ENCODE measurements at places on chromosomes 12 and 14. TPM values are rescaled to one million over a fixed set of nuclear protein-coding genes. Genes with fewer than 3 reads are reported as not detected.

SLC6A12 gene
- total RNA-seq, result 1.4 TPM

RAPGEF3 gene
- 165 TPM for total RNA-seq

FANCM gene
- 2.1 TPM for total RNA-seq

GAS2L3 gene
- total RNA-seq, result not detected

ACADS gene
- total RNA-seq, result 58.5 TPM

LRTM2 gene
- total RNA-seq, result not detected

CD4 gene
- 2.6 TPM for total RNA-seq

GRCh38 chr12:4824380-4824779, 85.3 kb upstream of the KCNA1 start:
- no peaks in the 10 kb centered on the region for H3K36me3 ChIP-seq
- no peak overlapping the region for H3K27ac ChIP-seq
- DNase-seq, result no peak
- no peak overlapping the region for H3K4me3 ChIP-seq

DNA sequence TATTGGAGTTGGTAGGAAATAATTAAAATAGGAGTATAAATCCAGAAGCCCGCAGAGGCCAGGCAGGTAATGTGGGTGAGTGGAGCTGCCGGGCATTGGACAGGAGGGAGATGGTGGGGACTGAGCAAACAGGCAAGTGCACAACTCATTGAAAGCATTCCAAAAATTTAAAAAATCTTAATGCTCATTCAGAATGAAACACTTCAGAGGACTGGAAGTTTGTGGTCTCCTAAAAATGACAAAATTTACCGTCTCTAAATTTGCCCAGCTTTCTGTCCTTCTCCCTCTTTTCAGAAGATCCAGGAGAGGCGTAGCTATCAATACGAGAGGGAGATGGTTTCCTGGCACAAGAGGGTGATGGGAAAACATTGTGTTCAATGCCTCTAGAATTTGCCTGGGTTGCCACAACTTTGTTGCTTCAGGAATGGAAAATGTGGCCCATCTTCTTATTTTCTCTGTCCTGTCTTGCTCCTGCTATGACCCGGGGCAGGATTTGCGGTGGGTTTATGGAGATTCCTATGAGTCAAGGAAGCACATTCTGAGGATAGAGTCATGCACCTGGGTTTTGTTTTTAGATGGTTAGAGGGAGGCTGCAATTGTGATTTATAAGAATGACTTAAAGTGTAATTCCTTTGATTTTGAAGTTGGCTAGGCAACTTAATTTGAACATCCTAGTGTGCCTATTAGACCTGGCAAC, 72.2 kb downstream of the BORCS5 start:
- DNase-seq, result no peak
- H3K27ac ChIP-seq, result no peak overlapping the region
- H3K27me3 ChIP-seq, result no peaks in the 10 kb centered on the region
- no peak overlapping the region for H3K4me3 ChIP-seq
- H3K4me1 ChIP-seq, result peaks cover 25% of the 10 kb centered on the region

- no peak for DNase-seq
- H3K4me3 ChIP-seq, result no peak overlapping the region
- no peaks in the 10 kb centered on the region for H3K36me3 ChIP-seq
- H3K4me1 ChIP-seq, result peaks cover 36% of the 10 kb centered on the region
- H3K27me3 ChIP-seq, result no peaks in the 10 kb centered on the region
Measured at GRCh38 chr12:12443431-12443878, 86.6 kb downstream of the BORCS5 start.

- H3K27ac ChIP-seq, result no peak overlapping the region
- H3K4me3 ChIP-seq, result no peak overlapping the region
- H3K36me3 ChIP-seq, result no peaks in the 10 kb centered on the region
- DNase-seq, result no peak
Measured at GRCh38 chr14:71394386-71394785, 487.1 kb downstream of the PCNX1 start.

- H3K27ac ChIP-seq, result peak overlapping the region; percentile 35
- peaks cover 4% of the 10 kb centered on the region for H3K4me1 ChIP-seq
- H3K27me3 ChIP-seq, result no peaks in the 10 kb centered on the region
- no peaks in the 10 kb centered on the region for H3K36me3 ChIP-seq
- no peak for DNase-seq
Measured at GRCh38 chr12:19872621-19873540, 433.6 kb downstream of the AEBP2 start.

- H3K4me3 ChIP-seq, result no peak overlapping the region
- peaks cover 14% of the 10 kb centered on the region for H3K36me3 ChIP-seq
- no peaks in the 10 kb centered on the region for H3K27me3 ChIP-seq
- peaks cover 10% of the 10 kb centered on the region for H3K4me1 ChIP-seq
Measured at GRCh38 chr14:69701857-69702256, 65.1 kb upstream of the SRSF5 start.

- no peak overlapping the region for H3K27ac ChIP-seq
- no peaks in the 10 kb centered on the region for H3K4me1 ChIP-seq
- H3K4me3 ChIP-seq, result no peak overlapping the region
- no peak for DNase-seq
- H3K27me3 ChIP-seq, result no peaks in the 10 kb centered on the region
- no peaks in the 10 kb centered on the region for H3K36me3 ChIP-seq
Measured at GRCh38 chr12:132341318-132342050, 12.1 kb upstream of the GALNT9 start.

GRCh38 chr14:105605464-105606304, 79.3 kb downstream of the TMEM121 start:
- DNase-seq, result no peak
- no peaks in the 10 kb centered on the region for H3K27me3 ChIP-seq
- no peak overlapping the region for H3K4me3 ChIP-seq
- H3K27ac ChIP-seq, result no peak overlapping the region

GRCh38 chr12:33533527-33533926, 93.9 kb upstream of the SYT10 start:
- H3K4me1 ChIP-seq, result no peaks in the 10 kb centered on the region
- H3K27ac ChIP-seq, result no peak overlapping the region
- DNase-seq, result no peak
- no peaks in the 10 kb centered on the region for H3K36me3 ChIP-seq
- no peak overlapping the region for H3K4me3 ChIP-seq
- H3K27me3 ChIP-seq, result no peaks in the 10 kb centered on the region

DNA sequence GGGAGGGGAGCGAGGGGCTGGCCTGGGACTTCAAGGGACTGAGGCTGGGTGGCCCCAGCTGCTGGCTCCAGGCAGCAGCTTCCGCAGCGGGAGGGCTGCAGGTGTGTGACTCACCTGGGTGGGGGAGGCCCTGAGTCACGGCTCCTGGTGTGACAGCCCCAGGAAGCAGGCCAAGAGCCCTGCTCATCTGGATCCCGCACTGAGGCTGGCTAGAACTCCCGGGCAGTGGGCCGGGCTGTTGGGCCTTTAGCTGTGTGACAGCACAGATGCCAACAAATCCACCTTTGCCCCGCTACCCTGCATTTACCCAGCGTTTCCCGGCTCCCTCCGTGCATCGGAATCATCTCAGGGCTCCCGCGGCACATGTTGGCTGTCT, 180.0 kb upstream of the PRMT8 start:
- no peak for DNase-seq
- H3K4me1 ChIP-seq, result no peaks in the 10 kb centered on the region
- H3K27me3 ChIP-seq, result no peaks in the 10 kb centered on the region
- no peak overlapping the region for H3K27ac ChIP-seq
- no peak overlapping the region for H3K4me3 ChIP-seq

DNA sequence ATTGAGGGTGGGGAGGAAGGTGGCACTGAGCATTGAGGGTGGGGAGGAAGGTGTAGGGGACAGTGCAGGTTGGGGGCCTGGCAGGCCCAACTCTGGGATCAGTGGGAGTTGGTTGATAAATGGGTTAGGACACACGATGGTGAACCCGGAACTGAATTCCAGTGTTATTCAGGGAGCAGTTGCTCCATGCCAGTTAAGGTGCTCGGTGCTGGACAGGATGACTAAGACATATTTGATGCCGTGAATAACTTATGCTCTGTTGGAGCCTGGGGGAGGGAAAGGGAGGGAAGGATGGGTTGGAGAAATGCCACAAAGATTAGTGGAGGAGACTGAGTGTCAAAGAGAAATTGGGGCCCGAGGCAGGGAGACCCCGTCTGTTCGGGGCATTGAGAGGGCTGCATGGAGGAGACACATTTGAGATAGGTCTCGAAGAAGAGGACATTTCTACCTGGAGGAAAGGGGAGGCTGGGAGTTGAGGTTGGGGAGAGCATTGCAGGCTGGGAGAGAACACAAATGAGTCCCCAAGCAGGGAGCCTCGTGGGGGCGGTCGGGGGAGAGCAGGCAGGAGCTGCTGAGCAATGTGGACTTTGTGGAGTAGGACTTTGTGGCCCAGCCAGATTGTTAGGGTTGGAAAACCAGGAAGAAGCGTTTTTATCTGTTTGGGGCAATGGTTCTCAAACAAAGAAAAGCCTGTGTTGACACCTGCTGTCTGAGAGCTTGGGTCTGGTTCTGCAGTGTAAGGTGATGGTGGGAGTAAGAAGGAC, 65.3 kb downstream of the IQSEC3 start:
- H3K27ac ChIP-seq, result no peak overlapping the region
- H3K27me3 ChIP-seq, result no peaks in the 10 kb centered on the region
- H3K4me1 ChIP-seq, result no peaks in the 10 kb centered on the region
- no peaks in the 10 kb centered on the region for H3K36me3 ChIP-seq

DNA sequence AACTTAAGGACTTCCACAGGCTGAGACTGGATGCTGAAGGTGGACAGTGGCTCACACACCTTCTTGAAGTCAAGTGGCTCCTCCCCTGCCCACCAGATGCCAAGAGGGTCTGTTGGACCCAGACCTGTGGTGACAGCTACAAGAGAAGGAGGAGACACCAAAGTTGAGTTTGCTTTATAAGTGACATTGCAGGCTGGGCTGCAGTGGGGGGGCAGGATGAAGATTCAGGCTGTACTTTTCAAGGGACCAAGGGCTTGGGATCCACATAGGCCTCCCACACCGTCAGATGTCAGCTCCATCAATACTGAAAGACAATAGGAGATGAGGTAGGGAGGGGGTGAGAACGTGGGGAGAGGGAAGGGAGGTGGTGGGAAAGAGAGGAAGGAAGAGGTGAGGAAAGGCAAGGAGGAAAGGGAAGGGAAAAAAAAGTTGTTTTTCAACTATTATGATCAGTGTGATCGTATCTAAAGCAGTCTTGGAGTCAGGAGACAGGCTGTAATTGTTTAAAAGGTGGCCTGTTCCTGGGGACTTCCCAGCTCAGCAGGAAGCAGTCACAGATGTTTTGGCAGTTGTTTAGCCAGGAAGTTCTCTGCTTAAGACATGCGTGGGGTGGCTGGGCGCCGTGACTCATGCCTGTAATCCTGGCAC, 84.1 kb upstream of the RESF1 start:
- H3K4me1 ChIP-seq, result no peaks in the 10 kb centered on the region
- H3K4me3 ChIP-seq, result no peak overlapping the region
- peak overlapping the region; percentile 59 for H3K27ac ChIP-seq

Data from ascending aorta (tissue), 2 donors.